ENCODE measurements at places on chromosomes 5 and 9.

DNA sequence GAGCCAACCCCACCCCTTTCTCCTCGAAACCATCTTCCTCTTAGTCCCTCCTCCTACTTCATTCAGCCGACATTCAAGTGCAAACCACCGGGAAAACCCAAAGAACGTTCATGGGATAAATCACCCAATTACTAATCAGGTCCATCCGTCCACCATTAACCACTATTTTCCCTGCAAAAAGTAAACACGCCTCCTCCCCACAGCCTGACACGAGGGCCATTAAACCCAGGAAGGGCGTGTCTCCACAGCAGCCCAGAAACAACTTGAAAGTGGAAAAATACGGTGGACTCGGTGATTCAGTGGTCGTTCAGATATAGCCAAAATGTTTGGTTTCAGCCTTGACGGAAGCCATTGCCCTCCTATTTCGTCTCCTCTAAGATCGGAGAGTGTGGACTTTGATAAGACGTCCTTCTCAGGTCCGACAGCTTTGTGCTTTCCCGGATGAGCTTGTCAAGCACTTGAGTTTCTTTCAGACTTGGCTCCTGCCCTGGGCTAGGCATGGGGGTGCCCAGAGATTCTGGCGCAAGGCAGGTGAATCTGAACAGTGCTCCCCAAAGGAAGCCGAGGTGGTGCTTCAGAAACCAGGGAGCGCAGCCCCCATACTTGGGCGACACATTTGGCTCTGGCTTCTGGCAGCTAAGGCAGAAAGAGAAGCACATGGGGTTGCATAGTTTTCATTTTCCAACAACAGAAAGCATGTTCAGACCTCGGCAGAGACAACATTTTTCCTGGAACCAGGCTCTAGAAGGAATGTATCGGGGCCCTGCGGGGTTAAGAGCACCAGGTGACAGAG is 56.6 kb downstream of the SMIM23 start:
- DNase-seq: no peak

- DNase-seq: no peak
These were observed 11.9 kb downstream of the TNFAIP8 start for GRCh38 chr5:119367502-119368237.

DNA sequence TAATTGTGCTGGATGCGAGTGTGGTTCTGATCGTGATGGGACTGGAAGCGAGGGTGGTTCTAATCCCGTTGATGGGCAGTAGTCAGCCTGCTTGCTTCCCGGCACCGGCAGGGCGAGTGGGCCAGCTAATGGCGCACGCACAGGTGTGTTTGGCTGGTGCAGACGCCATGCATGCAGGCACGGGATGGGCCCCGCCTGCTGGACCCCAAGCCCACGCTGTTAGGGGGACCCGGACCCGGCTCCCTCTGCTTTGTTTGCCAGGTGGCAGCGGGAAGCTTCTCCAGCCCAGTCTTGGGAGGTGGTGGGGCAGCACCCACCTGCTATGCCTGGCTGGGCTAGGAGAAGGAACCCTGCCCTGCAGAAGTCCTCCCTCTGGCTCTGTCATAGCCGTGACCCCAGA is 70.3 kb downstream of the VAV2 start:
- DNase-seq: no peak

GRCh38 chr9:128689820-128690683 is 1.0 kb downstream of the SET start:
- DNase-seq: no peak

Data from foreskin fibroblast (primary cell).